ENCODE measurements at places on chromosomes 3 and 15. TPM values are rescaled to one million over a fixed set of nuclear protein-coding genes. Genes with fewer than 3 reads are reported as not detected.

PLCH1 gene
- not detected for total RNA-seq

KIF23 gene
- 5.6 TPM for total RNA-seq

CLCN2 gene
- total RNA-seq: 3.0 TPM

C15orf40 gene
- 8.7 TPM for total RNA-seq

ZNF106 gene
- total RNA-seq: 42.9 TPM

HIGD2B gene
- not detected for total RNA-seq

GABRG3 gene
- total RNA-seq: not detected

UROC1 gene
- total RNA-seq: not detected

GCNT3 gene
- total RNA-seq: 0.56 TPM

PRRT3 gene
- 8.4 TPM for total RNA-seq
